ENCODE measurements at places on chromosomes 12 and 14.

- no peak for DNase-seq
These were observed 18.0 kb upstream of the NKX2-1 start for GRCh38 chr14:36538051-36538450.

DNA sequence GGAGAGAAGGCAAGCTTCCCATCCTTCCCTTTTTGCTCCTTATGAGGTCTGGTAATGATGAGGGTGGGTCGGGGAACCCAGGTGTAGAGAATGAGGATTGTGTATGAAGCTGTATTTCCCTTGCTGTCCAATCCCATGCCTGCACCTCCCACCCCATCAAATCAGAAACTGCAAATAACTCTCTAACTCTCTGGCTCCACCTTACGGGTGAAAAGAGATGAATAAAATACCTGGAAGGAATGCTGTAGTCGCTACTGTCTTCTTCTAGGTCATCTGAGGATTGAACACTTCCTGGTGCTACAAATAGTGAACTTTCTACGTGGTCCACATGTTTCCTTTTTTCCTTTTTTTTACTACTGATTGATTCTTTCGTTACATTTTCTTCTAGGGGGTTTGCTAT lies 38.9 kb upstream of the DICER1 start:
- no peak for DNase-seq

GRCh38 chr14:75464626-75465025 lies 36.8 kb downstream of the JDP2 start:
- DNase-seq = no peak

GRCh38 chr14:60637479-60638315 lies 11.6 kb downstream of the SIX1 start:
- DNase-seq = no peak

DNA sequence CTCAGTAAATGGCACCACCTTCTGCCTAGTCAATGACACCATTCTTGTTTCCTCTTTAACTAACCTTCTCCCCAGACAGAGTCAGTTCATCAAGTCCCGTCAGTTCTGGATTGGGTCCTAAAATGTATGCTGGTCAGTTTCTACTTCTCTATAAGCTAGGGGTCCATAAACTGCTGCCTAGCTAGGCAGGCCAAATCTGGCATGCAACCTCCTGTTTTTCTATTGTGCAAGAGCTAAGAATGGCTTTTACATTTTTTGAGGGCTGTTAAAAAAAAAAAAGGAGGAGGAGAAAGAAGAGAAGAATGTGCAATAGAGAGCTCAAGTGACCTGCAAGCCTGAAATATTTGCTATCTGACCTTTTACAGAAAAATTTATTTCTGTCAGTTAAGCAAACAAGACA lies 6.4 kb upstream of the TMED10 start:
- DNase-seq = no peak

GRCh38 chr14:33014710-33015109 lies 76.0 kb downstream of the NPAS3 start:
- no peak for DNase-seq

- DNase-seq = peak; percentile 67
These were observed 34.4 kb upstream of the SYCP3 start for GRCh38 chr12:101773650-101774162.

GRCh38 chr12:53452159-53453077 lies 516 bp downstream of the PCBP2 start:
- peak; percentile 82 for DNase-seq

DNA sequence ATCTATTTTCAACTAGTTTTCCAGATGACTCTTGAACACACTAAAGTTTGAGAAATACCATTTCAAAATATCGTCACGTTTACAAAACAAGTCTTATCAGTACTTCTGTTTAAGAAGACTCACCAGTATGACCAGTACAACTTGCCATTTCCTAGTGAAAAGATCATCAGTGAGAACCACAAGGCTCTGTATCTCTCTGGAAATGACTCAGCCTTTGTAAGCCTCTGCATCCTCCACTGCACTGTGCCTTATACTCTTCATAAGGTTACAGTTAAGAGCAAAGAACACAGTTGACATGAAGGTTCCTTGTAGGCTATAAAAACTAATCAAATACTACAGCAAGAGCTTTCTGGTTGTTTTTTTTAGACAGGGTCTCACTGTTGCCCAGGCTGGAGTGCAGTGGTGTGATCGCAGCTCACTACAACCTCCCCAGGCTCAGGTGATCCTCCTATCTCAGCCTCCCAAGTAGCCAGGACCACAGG lies 5.7 kb upstream of the VTI1B start:
- no peak for DNase-seq

DNA sequence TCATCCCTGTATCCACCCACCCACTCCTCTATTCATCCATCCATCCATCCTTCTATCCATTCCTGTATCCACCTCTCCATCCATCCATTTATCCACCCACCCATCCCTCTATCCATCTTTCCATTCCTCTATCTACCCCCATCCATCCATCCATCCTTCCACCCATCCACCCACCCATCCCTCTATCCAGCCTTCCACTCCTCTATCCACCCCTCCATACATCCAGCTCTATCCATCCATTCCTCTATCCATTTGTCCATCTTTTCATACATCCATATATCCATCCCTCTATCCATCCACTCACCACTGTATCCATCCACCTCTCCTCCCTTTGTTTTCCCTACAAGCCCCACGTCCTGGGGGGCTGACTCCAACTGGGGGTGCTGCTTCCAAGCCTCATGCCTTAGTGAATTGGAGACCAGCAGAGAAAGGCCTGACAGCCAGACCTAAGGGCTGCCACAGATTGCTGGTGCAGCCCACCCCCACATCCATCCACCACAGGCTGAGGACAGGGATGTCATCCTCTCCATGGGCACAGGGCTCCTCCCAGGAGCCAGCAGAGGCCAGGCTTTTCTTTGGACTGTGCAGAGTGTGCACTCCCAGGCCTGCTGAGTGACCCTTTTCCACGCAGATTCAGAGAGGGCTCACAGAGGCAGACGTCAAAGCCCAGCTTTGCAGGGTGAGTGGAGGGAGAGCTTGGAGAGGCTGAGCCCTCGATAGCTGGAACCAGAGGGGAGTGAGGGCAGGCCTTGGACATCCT lies 18.9 kb upstream of the GPR132 start:
- no peak for DNase-seq

- no peak for DNase-seq
These were observed 81.4 kb downstream of the BBS10 start for GRCh38 chr12:76266797-76267196.

- DNase-seq = no peak
These were observed 36.7 kb upstream of the RESF1 start for GRCh38 chr12:31922341-31923062.

GRCh38 chr12:95614390-95614982 lies 63.2 kb upstream of the USP44 start:
- no peak for DNase-seq

DNA sequence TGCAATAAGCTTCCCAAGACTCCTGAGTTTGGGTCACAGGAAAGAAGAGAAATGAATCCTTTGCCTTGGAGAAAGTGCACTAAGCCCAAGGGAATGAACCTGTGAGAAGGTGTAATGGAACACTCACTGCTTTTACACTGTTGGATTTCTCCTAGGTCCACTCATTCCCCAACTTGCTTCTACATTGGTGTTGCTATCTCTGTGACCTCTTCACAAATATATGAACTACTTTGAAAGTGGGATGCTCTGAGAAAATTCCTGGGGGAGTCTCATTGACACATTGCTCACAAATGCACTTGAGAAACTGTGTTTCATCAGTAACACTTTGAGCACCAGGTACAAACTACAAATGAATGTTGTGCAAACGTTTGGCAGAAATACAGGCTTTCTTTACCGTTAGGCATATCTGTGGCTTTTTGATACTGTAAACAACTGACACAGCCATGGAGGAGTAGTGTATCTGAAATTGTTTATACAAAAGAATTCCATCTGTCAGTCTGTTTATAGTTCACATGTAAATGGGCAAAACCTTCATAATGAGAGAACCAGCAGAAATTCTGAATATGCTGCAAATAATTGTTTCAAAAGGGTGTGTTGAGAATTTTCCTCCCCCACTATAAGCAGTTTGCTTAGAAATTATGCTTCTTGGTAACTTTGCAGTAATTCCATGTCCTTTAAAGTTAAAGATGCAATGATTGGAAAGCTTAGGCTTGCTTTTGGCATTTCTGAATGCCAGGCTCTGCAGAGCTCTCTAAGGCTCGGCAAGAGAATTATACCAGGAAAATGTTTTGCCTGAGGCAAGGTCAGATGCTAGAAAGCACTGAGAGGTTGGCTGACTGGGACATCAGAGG lies 348.5 kb upstream of the DDHD1 start:
- no peak for DNase-seq

DNA sequence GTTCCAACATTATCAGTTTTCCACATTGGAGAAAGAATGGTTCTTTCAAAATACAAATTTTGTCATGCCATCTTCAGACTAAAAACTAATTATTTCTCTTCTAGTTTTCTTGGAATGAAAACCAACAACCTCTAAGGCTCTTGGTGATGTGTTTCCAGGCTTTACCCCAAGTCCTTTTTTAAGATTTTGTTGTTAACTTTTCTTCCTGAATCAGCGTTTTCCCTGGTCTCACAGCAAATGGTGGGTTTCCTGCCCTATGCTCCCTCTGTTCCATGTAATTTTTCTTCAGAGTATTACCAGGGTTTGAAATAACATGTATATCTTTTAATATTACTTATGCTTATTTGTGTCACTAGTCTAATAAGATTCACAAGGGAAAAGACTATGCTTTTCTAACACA lies 1311.9 kb downstream of the LRFN5 start:
- DNase-seq = no peak

DNA sequence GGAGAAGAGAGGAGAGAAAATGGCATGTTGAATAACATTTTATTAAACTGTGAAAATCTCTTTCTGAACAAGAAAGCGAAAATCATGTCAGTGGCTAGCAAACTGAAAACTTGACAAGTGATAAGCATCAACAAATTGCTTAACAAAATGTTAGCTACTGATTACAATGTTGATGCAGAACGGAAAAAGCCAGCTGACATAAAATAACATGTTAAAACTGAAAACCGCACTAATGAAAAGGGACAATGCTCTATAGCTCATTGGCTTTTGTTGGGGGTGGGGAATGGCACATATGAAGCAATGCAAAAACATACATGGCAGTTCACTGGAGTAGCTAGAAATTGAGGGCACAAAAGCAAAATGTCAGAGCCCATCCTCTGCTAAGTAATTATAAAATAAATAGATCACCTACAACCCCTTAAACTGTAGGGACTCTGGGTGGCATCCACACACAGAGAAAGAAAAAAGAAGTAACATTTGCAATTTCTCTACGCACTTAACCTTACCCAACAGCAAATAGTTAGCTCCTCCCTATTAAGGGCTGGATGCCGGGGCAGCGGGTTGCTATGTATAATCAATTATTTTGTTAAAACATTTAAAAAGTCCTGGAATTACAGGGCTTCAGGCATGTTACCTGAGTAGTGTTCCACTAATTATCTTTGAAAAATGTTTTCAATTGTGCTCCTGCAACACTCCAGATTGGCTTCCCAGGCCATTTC lies 129.2 kb upstream of the USP15 start:
- DNase-seq = no peak

DNA sequence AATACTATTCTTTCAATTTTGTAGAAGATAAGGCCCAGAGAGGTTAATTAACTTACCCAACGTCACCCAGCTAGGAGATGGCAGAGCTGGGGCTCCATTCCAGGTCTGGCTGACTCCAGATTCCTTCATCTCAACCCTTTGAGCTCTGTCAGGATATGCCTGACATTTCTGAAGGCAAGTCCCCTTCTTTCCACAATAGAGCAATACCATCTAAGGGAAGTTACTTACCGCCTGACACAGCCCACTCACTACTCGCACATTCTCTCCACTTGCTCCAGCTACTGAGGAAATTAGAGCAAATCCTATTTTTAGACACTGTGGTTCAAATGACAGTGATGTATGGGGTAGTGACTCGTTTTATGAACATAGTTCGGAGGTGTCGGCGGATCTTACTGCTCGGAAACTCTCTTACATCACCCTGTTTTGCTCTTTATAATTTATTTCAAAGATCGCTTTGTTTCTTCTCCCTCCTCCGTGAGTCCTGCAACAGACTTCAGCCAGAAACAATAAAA lies 2.0 kb upstream of the WSCD2 start:
- no peak for DNase-seq

- no peak for DNase-seq
These were observed 14.2 kb downstream of the SLC11A2 start for GRCh38 chr12:51011955-51012354.

DNA sequence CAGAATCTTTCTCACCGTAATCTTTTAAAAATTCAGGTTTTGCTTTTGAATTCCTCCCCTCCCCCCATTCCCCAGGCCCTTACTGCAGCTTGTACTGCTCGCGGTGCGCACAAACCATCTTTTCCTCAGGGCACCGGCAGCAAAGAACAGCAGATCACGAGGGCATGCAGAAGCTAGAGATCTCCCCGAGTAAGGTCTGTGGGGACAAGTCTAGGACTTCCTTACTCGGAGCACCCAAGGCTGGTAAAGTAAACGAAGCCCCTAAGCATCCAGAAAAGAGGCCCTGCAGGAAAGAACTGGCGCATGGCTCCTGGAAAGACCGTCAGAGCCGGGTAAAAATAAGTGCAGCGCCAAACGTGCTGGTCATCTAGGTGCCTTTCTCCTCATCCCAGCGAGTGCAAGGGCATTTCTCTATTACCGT lies 727 bp downstream of the LDHB start:
- no peak for DNase-seq

- DNase-seq = no peak
These were observed 83.4 kb upstream of the NOS1 start for GRCh38 chr12:117444781-117445180.

DNA sequence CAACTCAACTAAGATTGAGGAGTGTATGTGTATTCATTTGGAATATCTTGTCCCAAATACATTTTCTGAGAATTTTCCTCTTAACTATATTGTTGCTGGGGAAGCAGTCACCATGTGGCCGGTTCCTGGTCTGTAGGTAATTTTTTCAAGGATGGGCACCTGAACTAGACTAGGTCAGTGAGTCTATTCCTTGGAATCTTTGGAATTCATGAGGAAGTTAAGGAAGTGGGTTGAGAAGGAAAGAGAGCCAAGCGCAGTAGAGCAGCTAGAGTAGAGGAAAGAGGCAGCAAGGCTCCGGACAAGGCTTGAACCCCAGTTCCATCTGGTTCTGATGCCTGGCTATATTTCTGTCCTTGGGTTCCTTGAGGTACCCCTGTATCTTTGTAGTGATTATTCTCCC lies 183.7 kb downstream of the DACT1 start:
- DNase-seq = no peak

DNA sequence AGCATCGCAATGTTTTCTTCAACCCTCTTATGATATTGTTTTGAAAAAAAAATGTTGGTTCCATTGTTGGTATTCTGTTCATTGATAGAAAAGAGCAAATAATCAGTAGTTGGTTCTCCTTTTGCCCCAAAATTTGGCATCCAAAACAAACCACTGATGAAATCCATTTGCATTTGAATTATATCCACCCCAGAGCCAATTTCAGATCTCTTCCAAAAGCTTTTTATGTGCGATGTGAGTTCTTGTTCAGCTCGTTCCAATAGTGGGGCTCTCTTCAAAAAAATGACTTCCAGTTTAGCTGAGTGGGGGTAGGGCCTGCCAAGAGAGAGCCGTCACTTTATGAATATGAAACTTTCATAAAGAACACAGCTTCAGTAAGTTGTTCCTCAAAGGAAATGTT lies 130.7 kb downstream of the DIO2 start:
- DNase-seq = no peak

- no peak for DNase-seq
These were observed 108.2 kb downstream of the TSPAN9 start for GRCh38 chr12:3185260-3185870.

All from mesothelial cell of epicardium (in vitro differentiated cells).